ENCODE measurements at places on chromosomes 2 and 18. TPM values are rescaled to one million over a fixed set of nuclear protein-coding genes. Genes with fewer than 3 reads are reported as not detected.

- no peak for DNase-seq
Measured at GRCh38 chr2:158380746-158381145, 75.8 kb downstream of the CCDC148 start.

GRCh38 chr2:3229221-3229620, 148.4 kb downstream of the EIPR1 start:
- DNase-seq = no peak

GRCh38 chr2:162106146-162106551, 32.1 kb upstream of the DPP4 start:
- no peak for DNase-seq

GRCh38 chr2:161658259-161658658, 34.0 kb downstream of the SLC4A10 start:
- DNase-seq = no peak

- no peak for DNase-seq
Measured at GRCh38 chr2:19630921-19631320, 270.9 kb downstream of the TTC32 start.

GRCh38 chr2:59540864-59541263, 1012.6 kb downstream of the BCL11A start:
- DNase-seq = no peak

DNA sequence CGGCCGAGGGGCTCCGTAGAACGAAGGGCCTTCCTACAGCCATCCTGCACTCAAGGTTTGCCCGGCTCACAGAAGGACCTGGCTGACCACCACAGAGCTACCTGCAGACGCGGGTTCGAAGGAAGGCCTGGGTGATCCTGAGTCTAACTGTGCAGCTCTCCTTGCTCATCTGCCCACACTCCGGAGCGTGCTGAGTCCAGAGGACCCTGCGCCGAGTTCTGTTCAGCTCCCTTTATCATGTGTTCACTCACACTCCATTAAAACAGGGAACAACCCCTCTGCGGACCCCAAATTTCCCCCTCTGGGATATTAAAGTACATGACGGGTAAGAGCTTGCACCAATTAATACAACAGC, 138.3 kb downstream of the PXDN start:
- no peak for DNase-seq

- no peak for DNase-seq
Measured at GRCh38 chr2:234453216-234453615, 43.7 kb downstream of the ARL4C start.

- DNase-seq = no peak
Measured at GRCh38 chr2:188978291-188979081, 4.3 kb downstream of the COL3A1 start.

- no peak for DNase-seq
Measured at GRCh38 chr2:166419616-166419934, 43.8 kb upstream of the SCN9A start.

DNA sequence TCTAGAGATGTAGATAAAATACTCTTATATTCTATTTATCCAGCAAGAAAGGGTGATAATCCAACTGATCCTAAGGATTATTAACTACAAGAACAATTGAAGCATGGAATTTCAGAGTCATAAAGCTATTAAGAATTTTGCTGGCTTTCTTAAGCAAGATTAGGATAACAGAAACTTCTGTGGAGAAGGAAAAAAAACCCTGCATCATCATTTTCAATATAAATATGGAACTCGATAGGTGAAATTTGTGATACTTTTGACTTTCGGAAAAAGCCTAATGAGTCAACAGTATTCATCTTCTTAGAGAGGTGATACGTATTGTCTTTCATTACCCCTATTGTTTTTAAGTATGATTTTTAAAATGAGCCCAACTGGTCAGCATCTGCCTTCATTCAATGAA, 593.3 kb downstream of the CPS1 start:
- DNase-seq = no peak

DNA sequence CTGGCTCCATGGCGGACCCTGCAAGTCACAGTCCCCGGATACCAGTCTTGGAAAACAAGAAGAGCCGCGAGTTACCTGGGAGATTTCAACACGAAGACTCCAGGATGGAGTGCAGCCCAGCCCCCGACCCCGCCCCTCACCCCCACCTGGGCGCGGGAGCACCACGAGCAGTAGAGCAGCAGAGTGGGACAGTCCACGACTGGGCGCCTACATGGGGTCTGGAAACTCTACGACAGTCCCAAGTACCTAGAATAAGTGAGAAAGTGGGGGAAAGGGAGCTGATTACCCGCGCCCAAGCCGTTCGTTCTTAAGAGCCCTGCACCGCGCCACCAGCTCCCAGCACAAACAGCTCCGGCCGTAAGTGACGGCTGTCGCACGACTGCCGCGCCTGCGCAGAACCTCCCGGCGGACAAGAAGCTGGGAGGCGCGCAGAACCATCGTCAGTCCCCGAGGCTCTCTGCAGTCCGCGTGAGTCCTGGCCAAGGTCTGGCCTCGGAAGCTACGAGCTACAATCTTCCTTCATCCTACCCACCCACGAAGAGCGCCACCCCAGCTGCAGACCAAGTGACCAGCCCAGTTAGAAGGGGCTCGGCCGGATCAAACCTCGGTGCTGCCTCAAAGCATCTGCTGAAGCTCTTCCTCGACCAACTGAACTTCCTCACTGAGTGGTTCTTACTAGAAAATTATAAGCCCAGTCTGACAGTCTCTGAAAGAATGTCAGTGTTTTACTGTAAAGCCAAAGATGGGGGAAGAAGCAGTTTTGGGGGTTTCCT, at the start of gene DPY30:
TSS of gene DPY30 (minus strand) at position 359 of the 773 bp plus-strand sequence. CDS start at position 10, 349 bp downstream.
- DNase-seq = peak; percentile 97

- peak; percentile 26 for DNase-seq
Measured at GRCh38 chr2:27729614-27730013, 41.9 kb upstream of the MRPL33 start.

- DNase-seq = no peak
Measured at GRCh38 chr2:108169982-108170625, 69.7 kb upstream of the SULT1C3 start.

DNA sequence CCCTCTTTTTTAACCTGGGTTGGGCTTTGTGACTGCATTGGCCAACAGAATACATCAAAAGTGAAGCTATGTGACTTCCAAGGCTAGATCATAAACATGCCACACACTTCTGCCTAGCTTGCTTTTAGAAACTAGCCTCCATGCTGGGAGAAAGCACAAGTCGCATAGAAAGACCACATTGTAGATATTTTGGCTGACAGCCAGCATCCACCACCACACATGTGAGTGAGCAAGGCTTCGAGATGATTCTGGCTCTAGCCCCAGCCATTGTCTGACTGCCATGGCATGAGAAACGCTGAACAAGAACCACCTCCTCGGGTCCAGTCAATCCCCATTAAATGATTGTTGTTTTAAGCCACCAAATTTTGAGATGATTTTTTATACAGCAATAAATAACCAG, 66.8 kb upstream of the STPG4 start:
- no peak for DNase-seq

DNA sequence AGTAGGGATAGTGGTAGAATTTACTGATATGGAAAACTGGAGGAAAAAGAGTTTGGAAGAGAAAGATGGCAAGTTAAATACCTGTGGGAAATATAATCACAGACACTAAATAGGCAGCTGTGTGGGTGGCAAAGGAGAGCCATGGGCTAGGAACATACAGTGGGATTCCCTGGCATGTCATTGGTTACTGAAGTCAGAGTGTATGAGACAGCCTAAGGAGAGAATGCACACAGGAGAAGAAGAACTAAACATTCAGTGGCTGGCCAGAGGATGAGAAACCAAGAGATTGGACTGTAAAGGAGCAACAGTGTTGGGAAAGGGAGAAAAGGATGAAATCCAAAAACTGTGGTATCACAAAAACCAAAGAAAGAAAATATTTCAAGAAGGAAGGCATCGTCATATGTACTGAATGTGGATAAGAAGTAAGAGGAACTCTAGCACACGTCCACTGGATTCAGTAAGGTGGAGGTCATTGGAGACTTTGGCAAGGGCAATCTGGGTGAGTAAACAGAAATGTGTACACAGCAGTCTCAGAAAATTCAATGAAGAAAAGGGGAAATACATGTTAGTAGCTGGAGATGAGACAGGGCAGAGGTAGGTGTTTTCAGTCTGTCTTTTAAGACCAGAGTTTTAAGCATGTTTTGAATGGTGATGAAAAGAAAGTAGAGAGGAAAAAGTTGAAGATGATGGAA, 83.3 kb downstream of the SPIRE1 start:
- DNase-seq = no peak

DNA sequence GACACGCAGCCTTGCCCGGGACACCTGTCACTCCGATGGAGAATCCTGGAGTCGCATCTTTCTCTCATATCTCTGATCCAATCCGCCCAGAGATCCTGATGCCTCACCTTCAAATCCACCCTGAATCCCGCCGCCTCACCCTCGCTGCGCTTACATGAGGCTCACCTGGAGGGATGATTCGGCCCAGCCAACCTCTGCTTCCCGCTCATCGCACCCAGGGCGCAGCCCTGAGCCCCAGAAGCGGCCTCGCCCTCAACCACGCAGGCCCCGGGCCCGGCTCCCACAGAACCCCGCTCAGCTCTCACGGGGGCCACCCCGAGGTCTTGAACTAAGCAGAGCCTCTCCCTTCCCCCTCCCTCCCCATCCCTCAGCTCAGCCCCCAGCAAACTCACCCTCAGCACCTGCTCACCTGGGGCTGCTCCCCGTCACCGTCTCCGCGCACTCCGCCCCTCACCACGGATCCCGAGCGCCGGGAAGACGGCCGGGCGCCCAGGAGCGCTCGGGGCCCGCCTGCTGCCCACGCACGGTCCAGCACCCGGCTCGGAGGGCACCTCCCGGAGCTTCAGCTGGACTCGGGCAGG, 160.0 kb downstream of the NDUFA10 start:
- no peak for DNase-seq

- no peak for DNase-seq
Measured at GRCh38 chr18:12315490-12315889, 7.4 kb downstream of the TUBB6 start.

- no peak for DNase-seq
Measured at GRCh38 chr2:100018341-100019193, 123.8 kb downstream of the AFF3 start.

- no peak for DNase-seq
Measured at GRCh38 chr2:85095094-85095493, 38.1 kb upstream of the TCF7L1 start.

- no peak for DNase-seq
Measured at GRCh38 chr2:173030561-173031490, 44.8 kb upstream of the MAP3K20 start.

DNA sequence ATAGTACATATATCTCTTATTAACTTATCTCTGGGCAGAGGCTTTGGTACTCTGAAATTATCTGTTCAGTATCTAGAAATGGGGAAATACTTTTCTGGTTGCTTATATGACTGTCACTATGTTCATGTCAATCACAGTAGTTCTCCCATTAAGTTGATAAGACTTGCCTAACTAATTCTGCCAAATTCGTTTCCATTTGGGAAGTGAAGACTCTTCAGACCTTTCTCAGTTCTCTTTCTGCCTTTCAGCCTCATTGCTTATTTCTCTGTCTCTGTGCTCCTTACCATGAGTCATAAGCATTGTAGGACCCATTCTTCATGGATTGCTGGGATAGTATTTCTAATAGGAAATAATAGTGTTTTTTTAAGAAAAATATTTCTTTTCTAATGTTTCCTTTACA, 113.5 kb downstream of the PHLPP1 start:
- no peak for DNase-seq

SLC30A3 gene
- not detected for total RNA-seq

DUSP19 gene
- total RNA-seq = 0.67 TPM

TCF23 gene
- total RNA-seq = 0.48 TPM

CPO gene
- total RNA-seq = 0.84 TPM

NEUROD1 gene
- not detected for total RNA-seq

CFAP210 gene
- total RNA-seq = not detected

M1AP gene
- 0.32 TPM for total RNA-seq

BOLL gene
- total RNA-seq = not detected

ANKRD30B gene
- 0.39 TPM for total RNA-seq

All from mesenteric fat pad (tissue), 1 donor.